Stimulated activated CD4-positive, alpha-beta T cell treated with anti-CD3 and anti-CD28 coated beads, Interleukin-2, amount 100 ng/mL, for 4 hours (primary cell): ENCODE measurements at places on chromosomes 6 and 20.

GRCh38 chr20:2151858-2152281, 50.2 kb downstream of the STK35 start:
- DNase-seq: no peak

DNA sequence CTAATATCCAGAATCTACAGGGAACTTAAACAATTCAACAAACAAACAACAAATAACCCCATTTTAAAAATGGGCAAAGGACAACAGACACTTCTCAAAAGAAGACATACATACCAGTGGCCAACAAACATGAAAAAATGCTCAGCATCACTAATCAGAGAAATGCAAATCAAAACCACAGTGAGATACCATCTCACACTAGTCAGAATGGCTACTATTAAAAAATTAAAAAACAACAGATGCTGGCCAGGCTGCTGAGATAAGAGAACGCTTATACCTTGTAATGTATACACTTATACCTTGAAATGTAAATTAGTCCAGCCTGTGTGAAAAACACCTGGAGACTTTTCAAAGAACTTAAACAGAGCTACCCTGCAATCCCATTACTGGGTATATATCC, 166.8 kb downstream of the IBTK start:
- no peak for DNase-seq

GRCh38 chr6:43578748-43579147, 2.8 kb downstream of the POLH start:
- DNase-seq: no peak

- DNase-seq: no peak
Observed at GRCh38 chr20:21229163-21229562, 74.0 kb upstream of the XRN2 start.

DNA sequence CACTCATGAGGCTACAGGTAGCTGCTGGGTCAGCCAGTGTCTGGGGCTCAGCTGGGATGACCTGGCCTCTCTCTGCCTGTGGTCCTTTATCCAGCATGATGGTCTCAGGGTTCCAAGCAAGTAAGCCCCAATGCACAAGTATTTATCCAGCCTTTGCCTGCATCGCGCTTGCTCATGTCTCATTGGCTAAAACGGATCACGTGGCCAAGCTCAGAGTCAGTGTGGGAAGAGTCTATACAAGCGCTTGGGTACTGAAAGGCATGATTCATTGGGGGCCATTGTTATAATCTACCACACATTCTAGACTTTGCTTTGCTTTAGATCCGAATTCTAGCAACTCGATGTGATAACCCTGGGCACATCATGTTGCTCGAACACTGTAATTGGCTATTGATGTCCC, 48.3 kb downstream of the PPP1R16B start:
- no peak for DNase-seq

DNA sequence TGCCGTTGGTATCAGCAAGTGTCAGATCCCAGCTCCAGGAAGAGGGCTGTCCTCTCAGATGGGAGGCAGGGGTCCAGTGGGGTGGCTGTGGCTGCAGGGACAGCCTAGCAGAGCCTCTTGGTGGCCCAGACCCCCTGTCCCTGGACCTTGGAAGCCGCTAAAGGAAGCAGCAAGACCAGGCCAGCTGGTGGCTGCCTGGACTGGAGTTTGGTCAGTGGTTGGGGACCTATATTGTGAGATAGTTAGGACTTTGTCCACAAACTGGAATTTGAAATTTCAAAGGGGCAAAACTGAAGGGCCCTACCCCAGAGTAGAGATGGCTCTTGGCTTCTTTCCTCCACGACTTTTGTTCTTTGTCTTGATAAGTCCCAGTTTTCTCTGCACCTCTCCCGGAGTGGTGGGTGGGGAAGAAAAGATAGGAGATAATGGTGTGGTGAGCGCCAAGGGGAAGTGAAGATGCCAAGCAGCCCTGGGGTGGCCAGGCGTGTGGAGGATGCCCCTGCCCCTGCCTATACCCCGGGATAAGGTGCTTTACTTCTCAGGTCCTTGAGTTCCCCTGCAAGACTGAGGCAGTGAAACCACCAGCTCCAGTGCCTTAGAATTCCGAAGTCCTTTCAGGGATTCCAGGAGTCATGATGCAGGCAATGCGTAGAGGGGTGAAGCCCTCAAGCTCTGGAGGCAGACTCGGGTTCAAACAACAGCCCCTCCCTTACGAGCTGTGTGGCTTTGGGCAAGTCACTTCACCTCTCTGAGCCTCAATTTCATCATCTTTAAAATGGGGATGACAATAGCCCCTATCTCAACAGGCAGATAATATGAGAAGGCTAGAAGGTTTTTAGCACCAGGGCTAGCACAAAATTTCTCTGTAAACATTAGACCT, 40.2 kb downstream of the HNF4A start:
- DNase-seq: no peak

DNA sequence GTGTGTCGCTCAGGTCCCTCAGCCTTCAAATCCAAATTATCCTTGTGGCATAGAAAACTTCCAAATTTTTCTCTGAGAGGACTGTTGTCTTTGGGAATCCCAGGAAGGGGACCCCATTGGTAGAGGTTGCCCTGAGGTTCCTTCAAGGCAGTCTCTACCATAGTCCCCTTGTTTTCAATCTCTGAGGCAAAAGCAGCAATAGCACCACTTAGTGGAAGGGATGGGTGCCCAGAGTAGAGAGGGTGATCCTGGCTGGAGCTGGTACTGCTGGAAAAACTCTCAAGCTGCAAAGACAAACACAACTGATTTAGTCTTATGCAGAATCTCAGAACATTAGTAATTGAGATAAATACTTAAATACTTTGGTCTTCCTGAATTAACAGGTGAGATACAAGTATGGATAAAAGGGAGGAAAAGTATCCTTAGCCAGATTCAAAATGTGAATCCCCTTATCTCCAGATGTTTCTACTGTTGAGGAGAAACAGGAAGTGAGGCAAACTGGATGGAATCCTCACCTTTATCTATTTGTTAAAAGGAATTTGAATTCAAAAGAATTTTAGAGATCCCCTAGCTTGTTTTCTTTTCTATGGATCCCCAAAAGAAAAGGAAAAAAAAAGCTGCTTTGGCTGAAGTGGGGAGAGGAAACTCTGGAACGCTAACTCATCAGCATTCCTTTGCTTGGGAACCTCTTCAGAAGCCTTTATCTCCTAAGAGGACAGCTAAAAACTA, 13.4 kb downstream of the ZNF318 start:
- DNase-seq: no peak

DNA sequence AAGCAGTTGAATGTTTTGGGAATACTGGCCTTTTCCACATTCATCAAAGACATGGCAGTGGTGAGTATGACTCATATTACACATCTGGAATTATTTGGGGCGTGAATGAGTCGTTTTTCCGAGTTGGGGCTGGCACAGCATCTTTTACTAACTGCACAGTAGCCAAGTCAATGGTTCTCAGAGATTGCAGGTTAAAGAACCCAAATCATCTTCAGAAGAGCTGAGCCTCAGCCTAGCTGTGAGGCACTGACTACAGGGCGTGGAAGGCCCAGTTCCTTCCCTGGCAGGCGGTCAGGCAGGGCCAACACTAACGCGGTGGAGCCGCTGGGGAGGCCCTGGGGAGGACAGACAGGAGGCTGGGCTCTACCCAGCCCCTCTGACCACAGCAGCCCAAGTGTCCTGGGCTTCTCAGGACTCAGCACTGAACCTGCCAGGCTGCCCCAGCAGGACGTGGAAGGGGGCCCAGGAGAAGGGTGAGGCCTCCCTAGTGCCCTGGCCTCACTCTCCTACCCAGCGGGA, 20.1 kb upstream of the HELZ2 start:
- no peak for DNase-seq
